Activated naive CD8-positive, alpha-beta T cell treated with anti-CD3 and anti-CD28 coated beads, Interleukin-2, amount 10 ng/mL, durations not matched to agents 7 days and 5 days (primary cell): ENCODE measurements at places on chromosomes 7 and 10. TPM values are rescaled to one million over a fixed set of nuclear protein-coding genes. Genes with fewer than 3 reads are reported as not detected.

The GRID2IP gene
- total RNA-seq, result 0.28 TPM

The ZNF398 gene
- total RNA-seq, result 15.6 TPM

- H3K4me1 ChIP-seq, result peaks cover 23% of the 10 kb centered on the region
- H3K36me3 ChIP-seq, result peaks cover 8% of the 10 kb centered on the region
- peak overlapping the region; percentile 15 for H3K27ac ChIP-seq
Observed at GRCh38 chr10:118662228-118663035, 67.0 kb upstream of the PRLHR start.

The CAMK2B gene
- not detected for total RNA-seq

The BTBD16 gene
- not detected for total RNA-seq

DNA sequence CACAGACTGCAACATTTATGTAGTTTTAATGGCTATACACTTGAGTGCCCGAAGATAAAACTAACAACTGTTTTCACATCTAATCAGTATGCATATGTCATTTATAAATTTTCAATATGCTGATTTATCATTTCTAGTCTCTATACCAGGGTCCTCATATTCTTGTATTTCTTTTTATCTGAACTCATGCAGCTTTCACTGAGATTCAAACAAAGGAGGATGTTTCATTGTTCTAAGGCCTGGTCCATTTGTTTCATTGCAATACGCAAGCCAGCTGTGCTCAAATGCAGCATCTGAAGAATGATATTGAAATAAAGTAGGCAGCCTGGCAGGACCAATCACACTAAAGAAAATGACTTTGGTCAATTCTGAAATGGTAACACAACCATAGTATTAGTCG is 31.7 kb downstream of the MAGI2 start:
- no peak overlapping the region for H3K27ac ChIP-seq
- no peak for DNase-seq
- no peak overlapping the region for H3K4me3 ChIP-seq

DNA sequence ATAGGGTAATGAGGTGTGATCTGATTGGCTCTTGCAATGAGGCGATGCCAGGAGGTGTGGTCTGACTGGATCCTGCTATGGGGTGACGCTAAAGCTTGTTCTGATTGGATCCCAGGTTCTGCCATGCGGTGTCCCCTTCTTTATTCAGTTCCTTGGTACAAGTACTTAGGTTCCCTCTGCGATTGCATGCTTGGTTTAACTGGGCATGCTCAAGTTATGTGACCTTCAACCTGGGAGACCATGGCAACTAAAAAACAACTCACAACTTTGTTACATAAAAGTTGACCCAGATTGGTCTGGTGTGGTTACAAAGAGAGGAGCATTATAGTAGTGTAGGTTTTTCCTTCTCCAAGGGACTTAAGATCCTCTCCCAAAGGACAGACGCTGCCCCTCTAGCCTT is 49.5 kb upstream of the DNAJC1 start:
- no peak for DNase-seq
- H3K27ac ChIP-seq, result no peak overlapping the region
- H3K4me3 ChIP-seq, result no peak overlapping the region

- no peaks in the 10 kb centered on the region for H3K4me1 ChIP-seq
- peaks cover 1% of the 10 kb centered on the region for H3K36me3 ChIP-seq
- no peak for DNase-seq
- no peak overlapping the region for H3K27ac ChIP-seq
- H3K4me3 ChIP-seq, result no peak overlapping the region
Observed at GRCh38 chr7:152871678-152872060, 112.1 kb downstream of the ACTR3B start.

GRCh38 chr10:99993701-99994689 is 15.8 kb downstream of the DNMBP start:
- DNase-seq, result peak; percentile 46
- H3K4me1 ChIP-seq, result peaks cover 19% of the 10 kb centered on the region
- peaks cover 6% of the 10 kb centered on the region for H3K36me3 ChIP-seq
- H3K27ac ChIP-seq, result peak overlapping the region; percentile 72

GRCh38 chr10:80464557-80465450 is 10.7 kb downstream of the TSPAN14 start:
- peaks cover 23% of the 10 kb centered on the region for H3K36me3 ChIP-seq
- peak overlapping the region; percentile 81 for H3K4me3 ChIP-seq
- H3K27ac ChIP-seq, result peak overlapping the region; percentile 93
- no peak for DNase-seq
- H3K4me1 ChIP-seq, result peaks cover 87% of the 10 kb centered on the region
- no peaks in the 10 kb centered on the region for H3K27me3 ChIP-seq

DNA sequence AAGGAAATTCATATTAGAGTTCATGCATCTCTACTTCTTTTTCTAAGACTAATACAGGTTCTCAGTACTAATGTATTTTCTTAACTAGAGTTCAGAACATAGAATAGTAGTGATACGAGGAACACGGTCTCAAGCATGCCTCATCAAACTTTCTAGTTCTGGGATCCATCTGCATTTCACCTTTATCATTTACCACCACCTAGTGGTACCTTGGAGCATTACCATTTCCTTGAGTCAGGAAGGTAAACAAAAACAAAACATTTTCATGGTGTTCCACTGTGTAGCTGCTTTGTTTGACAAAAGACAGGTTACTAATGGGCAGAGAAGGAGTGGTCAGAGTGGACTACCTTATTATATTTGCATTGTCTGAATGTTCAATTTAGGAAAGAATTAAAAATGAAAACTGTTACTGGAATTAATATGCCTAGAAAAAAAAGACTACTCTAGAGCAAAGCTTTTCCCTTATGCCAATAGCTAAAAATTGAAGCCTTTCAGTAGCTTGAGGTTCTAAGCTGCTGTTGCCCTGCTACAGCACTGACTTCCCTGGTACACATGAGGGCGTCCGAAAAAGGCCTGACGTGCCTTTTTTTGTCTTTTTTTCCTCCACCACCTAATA is 44.5 kb downstream of the STARD3NL start:
- H3K36me3 ChIP-seq, result peaks cover 34% of the 10 kb centered on the region
- peaks cover 34% of the 10 kb centered on the region for H3K4me1 ChIP-seq
- no peak for DNase-seq
- H3K27me3 ChIP-seq, result no peaks in the 10 kb centered on the region
- no peak overlapping the region for H3K27ac ChIP-seq

The STAG3 gene
- 38.8 TPM for total RNA-seq

The PILRB gene
- 91.3 TPM for total RNA-seq

DNA sequence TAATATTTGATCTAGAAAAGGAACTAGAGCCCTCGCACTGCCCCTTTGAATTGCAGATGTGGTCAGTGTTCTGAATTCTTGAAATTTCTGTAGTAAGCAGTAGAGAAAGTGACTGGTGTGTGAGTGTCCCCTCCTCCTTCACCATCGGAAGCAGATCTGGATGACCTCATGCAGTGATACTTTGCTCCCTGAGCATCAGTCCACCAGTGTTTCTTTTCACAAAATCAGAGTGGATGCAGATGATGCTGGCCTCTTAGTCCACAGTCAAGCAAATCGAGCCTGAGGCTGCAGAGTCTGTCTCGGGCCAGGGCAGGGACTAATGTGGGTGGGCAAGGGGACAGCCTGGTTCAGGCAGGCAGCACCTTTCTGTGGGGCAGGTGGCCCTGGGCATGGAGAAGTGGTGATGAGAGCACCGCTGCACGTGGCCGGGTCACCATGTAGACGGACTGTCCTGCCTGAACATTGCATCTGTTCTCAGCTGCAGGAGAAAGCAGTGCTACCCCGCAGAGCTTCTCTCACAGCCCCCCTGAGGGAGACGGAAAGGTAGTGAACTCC is 5.4 kb downstream of the INSIG1 start:
- H3K27ac ChIP-seq, result no peak overlapping the region
- peaks cover 26% of the 10 kb centered on the region for H3K4me1 ChIP-seq
- no peak overlapping the region for H3K4me3 ChIP-seq
- H3K27me3 ChIP-seq, result no peaks in the 10 kb centered on the region
- no peak for DNase-seq

The GPR26 gene
- total RNA-seq, result not detected

The GPR15LG gene
- not detected for total RNA-seq

DNA sequence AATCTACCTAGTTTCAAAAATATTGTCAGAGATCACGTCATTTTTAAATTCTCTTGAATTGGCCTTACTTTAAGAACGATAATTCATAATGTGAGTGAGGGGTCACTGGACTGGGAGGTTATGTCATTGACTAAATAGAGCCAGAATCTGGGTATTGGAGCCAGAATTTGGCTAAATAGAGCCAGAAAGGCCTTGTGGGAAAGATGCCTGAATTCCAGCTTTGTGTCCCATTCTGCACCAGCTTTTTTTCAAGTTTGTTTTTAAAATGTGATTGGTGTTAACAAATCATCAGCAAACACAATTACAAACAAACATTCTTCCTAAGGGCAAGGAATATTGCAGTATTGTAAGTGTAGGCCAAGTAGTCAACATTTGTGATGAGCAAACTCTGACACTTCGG is 233.2 kb upstream of the PRKCQ start:
- no peak overlapping the region for H3K4me3 ChIP-seq
- no peak overlapping the region for H3K27ac ChIP-seq
- H3K4me1 ChIP-seq, result no peaks in the 10 kb centered on the region
- no peaks in the 10 kb centered on the region for H3K36me3 ChIP-seq
- DNase-seq, result no peak
- peaks cover 18% of the 10 kb centered on the region for H3K27me3 ChIP-seq

- H3K27me3 ChIP-seq, result peaks cover 3% of the 10 kb centered on the region
- H3K27ac ChIP-seq, result no peak overlapping the region
- no peaks in the 10 kb centered on the region for H3K36me3 ChIP-seq
- H3K4me1 ChIP-seq, result no peaks in the 10 kb centered on the region
Observed at GRCh38 chr7:16524332-16524731, 2.3 kb upstream of the LRRC72 start.

GRCh38 chr7:55247428-55247827 is 117.7 kb upstream of the LANCL2 start:
- H3K27me3 ChIP-seq, result peaks cover 2% of the 10 kb centered on the region
- H3K27ac ChIP-seq, result no peak overlapping the region
- no peak overlapping the region for H3K4me3 ChIP-seq
